ENCODE measurements at places on chromosomes 7 and 10. TPM values are rescaled to one million over a fixed set of nuclear protein-coding genes. Genes with fewer than 3 reads are reported as not detected.
A peak's percentile ranks its signal among the peaks of the same experiment; 100 is the strongest.

DNA sequence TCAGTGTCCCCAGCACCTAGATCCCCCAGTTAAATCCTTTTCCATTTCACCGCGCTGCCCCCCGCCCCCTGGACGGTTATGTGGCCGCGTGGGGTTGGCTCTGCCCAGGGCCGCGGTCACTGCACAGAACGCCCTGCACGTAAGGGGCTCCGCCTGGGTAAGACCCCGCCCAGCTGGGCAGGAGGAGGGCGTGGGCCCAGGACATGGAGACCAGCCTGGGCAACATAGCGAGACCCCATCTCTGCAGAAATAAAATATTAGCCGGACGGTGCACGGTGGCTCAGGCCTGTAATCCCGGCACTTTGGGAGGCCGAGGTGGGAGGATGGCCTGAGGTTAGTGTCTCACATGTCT, 650 bp upstream of the ZFAND2A start:
- no peak for DNase-seq

GRCh38 chr10:101878869-101879268, 35.3 kb upstream of the KCNIP2 start:
- no peak for DNase-seq

Gene C10orf62
- 0.36 TPM for total RNA-seq

- DNase-seq: no peak
These were observed 105.0 kb upstream of the WDR11 start for GRCh38 chr10:120746001-120746777.

- peak; percentile 51 for DNase-seq
These were observed 654.6 kb upstream of the GALNT17 start for GRCh38 chr7:70477036-70478010.

- DNase-seq: no peak
These were observed 1.9 kb downstream of the SKIDA1 start for GRCh38 chr10:21523557-21524008.

DNA sequence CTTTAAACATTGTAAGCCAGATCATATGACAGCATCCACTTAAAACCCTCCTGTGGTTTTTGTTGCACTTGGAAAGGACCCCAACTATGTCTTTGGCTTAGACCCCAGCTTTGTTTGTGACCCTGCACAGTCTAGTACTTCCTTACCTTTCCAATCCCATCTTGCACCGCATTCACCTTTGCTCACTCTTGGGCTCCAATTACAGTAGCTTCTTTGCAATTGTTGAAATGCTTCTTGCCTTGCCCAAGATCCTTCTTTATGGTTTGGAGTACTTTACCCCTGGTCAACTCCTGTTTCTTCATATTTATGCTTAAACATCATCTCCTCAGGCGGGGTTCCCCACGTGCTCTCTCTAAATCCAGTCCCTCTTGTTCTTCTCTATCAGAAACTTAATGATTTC, 162.6 kb downstream of the PTEN start:
- DNase-seq: no peak

Gene SPDYE1
- not detected for total RNA-seq

Data from osteoblast (primary cell).